ENCODE measurements at places on chromosomes 7 and 10.

GRCh38 chr10:115761166-115761565 is 511.8 kb downstream of the GFRA1 start:
- no peak for DNase-seq

- peak; percentile 20 for DNase-seq
Observed at GRCh38 chr7:1460821-1461645, 1.8 kb upstream of the MICALL2 start.

GRCh38 chr10:33612551-33612950 is 278.1 kb upstream of the NRP1 start:
- DNase-seq: peak; percentile 35

- DNase-seq: no peak
Observed at GRCh38 chr10:77537071-77537470, 100.5 kb downstream of the KCNMA1 start.

GRCh38 chr10:111707076-111707475 is 476.5 kb downstream of the GPAM start:
- no peak for DNase-seq

DNA sequence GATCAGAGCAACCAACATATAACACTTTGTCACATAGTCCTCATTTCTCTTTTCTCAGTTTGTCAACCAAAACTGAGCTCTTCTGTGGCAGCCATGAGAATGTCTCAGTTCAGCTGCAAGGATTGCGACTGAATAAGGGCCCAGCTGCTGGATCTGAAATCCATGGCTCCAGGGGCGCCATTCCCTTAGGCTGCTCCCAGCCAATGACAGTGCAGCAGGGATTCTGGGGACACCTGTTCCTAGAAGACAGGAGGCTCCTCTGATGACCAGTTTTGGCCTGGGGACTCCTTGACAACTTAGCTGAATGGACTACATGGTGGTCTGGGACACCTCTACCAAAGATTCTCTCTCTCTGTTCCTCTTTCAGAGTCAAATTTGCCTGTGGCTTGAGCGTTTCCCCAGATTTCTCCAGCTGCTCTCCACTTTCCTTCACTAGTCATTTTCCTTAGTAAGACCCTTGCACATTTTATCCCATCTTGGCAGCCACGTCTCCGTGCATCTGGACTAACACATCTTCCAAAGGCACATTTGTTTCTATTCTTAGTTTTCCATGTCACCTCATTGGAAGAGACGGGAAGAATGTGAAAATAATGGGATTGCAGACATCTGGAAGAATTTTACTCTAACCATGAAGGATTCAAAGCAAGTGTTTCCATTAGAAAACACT is 28.1 kb upstream of the KIF5B start:
- DNase-seq: no peak

- DNase-seq: no peak
Observed at GRCh38 chr10:121830101-121830500, 97.7 kb downstream of the ATE1 start.

GRCh38 chr10:49189422-49189821 is 1.2 kb upstream of the TMEM273 start:
- no peak for DNase-seq

DNA sequence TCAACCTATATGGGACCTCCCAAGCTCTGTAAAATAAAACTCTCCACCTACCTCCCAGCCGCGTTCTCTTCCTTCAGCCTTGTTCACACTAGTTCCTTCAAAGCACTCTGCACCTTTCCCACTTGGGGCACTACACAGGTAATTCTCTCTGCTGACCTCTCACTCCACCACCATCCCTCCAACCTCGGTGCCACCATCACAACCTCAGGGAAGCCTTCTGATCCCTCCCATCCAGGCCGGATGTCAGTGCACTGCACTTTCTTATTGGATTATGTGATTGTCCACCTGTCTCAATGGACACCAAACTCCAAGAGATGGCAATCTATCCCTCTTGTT is 7.0 kb downstream of the LARP4B start:
- DNase-seq: no peak

GRCh38 chr7:130124711-130125110 is 54.4 kb downstream of the KLHDC10 start:
- DNase-seq: no peak

GRCh38 chr10:4129866-4130477 is 345.0 kb upstream of the KLF6 start:
- DNase-seq: no peak

- DNase-seq: no peak
Observed at GRCh38 chr7:1729773-1730172, 59.7 kb downstream of the ELFN1 start.

DNA sequence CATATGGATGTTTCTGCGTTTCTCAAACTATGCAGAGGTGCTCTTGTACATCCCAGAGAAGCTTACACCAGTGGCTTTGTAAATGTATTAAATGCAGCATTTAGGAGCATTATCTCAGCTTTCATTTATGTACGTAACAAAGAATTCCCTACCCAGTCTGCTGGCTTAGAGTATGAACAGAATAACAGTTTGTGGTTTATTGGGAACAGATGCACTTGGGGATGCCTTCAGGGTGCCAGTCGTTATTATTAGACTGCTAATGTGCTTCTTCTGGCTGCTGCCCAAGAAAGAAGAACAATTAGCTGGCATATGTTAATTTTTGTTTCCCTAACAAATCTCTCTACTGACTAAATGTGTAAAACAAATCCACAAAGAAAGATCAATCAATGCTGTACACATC is 241.9 kb downstream of the FOXP2 start:
- no peak for DNase-seq

GRCh38 chr10:30997536-30998235 is 34.0 kb downstream of the ZNF438 start:
- DNase-seq: no peak

DNA sequence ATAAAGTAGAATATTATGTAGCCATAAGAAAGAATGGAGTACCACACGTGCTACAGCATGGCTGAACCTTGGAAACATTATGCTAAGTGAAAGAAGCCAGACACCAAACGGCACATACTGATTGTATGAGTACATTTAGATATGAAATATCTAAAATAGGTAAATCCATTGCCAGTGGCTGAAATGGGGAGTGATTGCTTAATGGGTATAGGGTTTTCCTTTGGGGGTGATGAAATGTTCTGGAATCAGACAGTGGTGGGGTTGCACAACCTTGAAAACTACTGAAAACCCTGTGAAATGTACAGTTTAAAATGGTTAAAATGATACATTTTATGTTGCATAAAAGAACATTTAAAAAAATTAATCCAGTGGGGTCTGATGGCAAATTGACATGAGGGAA is 667.9 kb downstream of the AUTS2 start:
- DNase-seq: no peak

GRCh38 chr10:98264378-98265065 is 3.5 kb downstream of the LOXL4 start:
- DNase-seq: no peak

DNA sequence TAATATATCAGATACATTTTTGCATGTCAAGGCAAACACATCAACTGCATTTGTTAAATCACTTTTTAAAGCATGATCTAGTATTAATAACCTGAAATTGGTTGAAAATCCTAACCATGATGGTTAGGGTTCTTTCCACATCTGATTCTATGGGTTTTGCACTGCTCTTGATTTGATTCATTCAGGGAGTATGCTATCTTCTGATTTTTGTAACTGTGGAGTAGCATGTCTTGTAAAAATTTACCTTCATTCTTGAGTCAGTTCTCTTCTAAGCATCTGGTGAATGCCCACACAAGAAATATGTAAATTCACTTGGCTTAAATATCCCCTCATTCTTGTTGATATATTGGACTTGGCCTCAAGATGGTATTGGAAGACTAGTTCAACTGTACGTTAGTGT is 178.7 kb downstream of the KLF6 start:
- no peak for DNase-seq

DNA sequence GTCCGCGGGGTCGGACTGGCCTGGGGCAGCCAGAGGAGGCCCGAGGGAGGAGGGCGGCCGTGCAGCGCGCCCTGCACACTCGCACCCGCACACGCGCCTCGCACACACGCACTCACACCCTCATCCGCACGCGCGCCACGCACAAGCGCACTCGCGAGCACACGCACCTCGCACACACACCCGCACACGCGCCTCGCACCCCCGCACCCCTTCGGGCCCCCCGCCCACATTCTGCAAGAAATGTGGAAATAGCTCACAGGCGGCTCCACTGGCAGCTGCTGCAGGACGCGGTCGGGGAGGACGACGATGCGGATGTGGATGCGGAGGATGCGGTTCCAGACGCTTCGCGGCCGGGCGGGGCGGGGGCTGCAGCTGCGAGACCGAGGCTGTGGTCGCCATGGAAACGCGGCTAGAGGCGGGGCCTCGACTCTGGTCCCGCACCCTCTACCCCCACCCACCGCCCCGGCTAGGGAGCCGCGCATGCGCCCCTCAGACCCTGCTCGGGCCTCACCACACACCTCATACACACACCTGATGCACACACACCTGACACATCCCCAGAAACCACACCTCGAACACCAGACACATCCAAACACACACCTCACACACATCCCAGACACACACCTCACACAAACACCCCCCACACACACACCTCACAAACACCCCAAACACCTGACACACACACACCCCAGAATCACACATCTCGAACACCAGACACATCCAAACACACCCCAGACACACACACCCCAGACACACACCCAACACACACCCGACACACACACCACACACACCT is at the start of gene CALY:
Gene CALY, minus strand, starts transcription at position 320 of the 793 bp plus-strand sequence. CDS start 7,907 bp downstream, outside the sequence.
- DNase-seq: no peak

DNA sequence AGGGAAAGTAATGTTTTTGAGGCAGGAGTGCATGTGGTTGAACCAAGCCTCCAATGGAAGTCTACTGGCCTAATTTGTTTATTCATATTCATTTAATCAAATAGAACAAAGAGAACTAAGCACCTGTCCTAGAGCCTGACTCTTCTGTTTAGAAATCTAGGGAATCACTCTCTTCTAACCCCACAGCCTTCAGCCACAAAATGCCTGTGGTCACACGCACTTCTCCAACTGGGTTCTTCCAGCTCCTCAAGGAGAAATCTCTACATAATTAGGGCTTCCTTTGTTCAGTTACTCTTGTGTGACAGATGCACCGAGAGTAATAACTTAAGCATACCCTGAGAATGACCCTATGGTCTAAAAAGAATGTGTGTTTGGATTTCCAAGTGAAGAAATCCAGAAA is 133.7 kb upstream of the NAMPT start:
- peak; percentile 10 for DNase-seq

GRCh38 chr10:10368951-10369576 is 648.6 kb upstream of the CELF2 start:
- DNase-seq: no peak

GRCh38 chr10:83076443-83076842 is 1062.9 kb upstream of the GHITM start:
- peak; percentile 20 for DNase-seq
